ENCODE measurements at places on chromosomes 6 and 20. TPM values are rescaled to one million over a fixed set of nuclear protein-coding genes. Genes with fewer than 3 reads are reported as not detected.

- no peaks in the 10 kb centered on the region for H3K27me3 ChIP-seq
- H3K4me3 ChIP-seq: no peak overlapping the region
- peak; percentile 46 for DNase-seq
- H3K27ac ChIP-seq: no peak overlapping the region
Measured at GRCh38 chr20:47464380-47465101, 37.1 kb upstream of the NCOA3 start.

DNA sequence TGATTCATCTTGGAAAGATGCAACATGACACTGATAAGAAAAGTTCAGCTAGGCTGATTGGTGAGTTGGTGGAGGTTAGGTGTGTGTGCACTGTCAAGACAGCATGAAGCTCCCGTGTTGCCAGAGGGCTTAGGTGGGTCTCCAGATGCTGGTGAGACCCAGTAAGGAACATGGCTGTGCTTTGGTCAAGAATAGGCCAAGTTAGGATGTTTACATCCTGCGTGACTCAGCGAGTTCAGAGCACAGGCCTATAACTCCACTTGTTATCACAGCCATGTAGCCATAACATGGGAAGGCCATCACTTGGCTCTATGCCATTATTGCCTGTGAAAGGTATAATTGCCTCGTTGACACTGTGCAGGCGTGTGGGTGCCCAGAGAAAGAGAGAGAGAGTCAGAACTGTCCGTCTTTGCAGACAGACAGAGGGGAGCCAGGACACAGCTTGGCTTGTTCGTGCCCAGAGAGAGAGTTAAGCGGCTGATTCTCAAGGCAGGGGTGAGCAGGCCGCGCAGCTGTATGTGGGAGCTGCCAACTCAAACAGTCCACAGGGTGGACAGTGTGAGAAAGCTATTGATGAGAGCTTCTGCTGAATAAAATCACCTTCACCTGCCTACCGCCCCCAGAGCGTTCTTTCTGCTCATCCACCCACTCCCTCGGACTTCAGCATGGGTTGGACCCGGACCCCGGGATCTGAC lies 43.5 kb downstream of the OR2B6 start:
- no peaks in the 10 kb centered on the region for H3K4me1 ChIP-seq
- no peaks in the 10 kb centered on the region for H3K36me3 ChIP-seq
- no peaks in the 10 kb centered on the region for H3K27me3 ChIP-seq
- DNase-seq: no peak
- no peak overlapping the region for H3K27ac ChIP-seq

Gene SDCBP2
- not detected for total RNA-seq

GRCh38 chr6:62391358-62391757 lies 105.3 kb upstream of the KHDRBS2 start:
- no peak for DNase-seq
- no peaks in the 10 kb centered on the region for H3K4me1 ChIP-seq
- H3K27me3 ChIP-seq: no peaks in the 10 kb centered on the region
- H3K36me3 ChIP-seq: no peaks in the 10 kb centered on the region
- H3K27ac ChIP-seq: no peak overlapping the region

Gene PCNA
- total RNA-seq: 185 TPM

Gene TSHZ2
- total RNA-seq: 0.11 TPM

Gene PRDM13
- not detected for total RNA-seq

DNA sequence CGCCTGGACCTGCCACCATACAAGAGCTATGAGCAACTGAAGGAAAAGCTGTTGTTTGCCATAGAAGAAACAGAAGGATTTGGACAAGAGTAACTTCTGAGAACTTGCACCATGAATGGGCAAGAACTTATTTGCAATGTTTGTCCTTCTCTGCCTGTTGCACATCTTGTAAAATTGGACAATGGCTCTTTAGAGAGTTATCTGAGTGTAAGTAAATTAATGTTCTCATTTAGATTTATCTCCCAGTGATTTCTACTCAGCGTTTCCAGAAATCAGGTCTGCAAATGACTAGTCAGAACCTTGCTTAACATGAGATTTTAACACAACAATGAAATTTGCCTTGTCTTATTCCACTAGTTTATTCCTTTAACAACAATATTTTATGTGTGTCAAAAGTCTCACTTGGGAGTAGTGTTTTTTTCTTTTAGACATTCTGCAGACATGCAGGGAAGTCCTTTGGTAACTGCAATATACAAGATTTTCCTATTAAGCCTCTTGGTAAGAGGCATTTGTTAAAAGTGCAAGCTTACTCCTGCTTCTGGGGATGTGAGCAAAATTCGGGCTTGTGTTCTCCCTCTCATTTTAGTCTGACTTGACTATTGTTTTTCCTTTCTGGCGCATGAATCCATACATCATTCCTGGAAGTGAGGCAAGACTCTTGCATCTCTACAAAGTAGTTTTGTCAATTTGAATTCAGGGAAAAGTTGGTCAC lies 8.4 kb upstream of the DYNLRB1 start:
- no peak overlapping the region for H3K27ac ChIP-seq
- H3K36me3 ChIP-seq: peaks cover 8% of the 10 kb centered on the region
- H3K27me3 ChIP-seq: no peaks in the 10 kb centered on the region
- no peak overlapping the region for H3K4me3 ChIP-seq
- H3K4me1 ChIP-seq: no peaks in the 10 kb centered on the region

Gene HDGFL1
- total RNA-seq: not detected

DNA sequence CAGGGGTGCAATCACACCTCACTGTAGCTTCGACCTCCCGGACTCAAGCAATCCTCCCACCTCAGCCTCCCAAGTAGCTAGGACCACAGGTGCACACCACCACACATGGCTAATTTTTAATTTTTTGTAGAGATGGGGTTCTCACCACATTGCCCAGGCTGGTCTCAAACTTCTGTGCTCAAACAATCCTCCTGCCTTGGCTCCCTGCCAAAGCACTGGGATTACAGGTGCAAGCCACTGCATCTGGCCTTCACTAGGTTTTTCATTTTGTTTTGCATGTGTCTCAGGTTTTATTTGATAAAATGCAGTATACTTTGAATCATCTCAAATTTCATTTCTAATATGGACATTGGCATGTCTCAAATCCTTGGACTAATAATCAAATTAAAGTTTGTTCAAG lies 98.7 kb downstream of the SLC16A10 start:
- DNase-seq: no peak
- H3K36me3 ChIP-seq: no peaks in the 10 kb centered on the region
- H3K27me3 ChIP-seq: no peaks in the 10 kb centered on the region
- H3K4me1 ChIP-seq: no peaks in the 10 kb centered on the region
- H3K4me3 ChIP-seq: no peak overlapping the region

- H3K4me1 ChIP-seq: peaks cover 4% of the 10 kb centered on the region
- no peak overlapping the region for H3K4me3 ChIP-seq
- no peaks in the 10 kb centered on the region for H3K36me3 ChIP-seq
- DNase-seq: no peak
- no peaks in the 10 kb centered on the region for H3K27me3 ChIP-seq
Measured at GRCh38 chr20:59729506-59729905, 125.2 kb downstream of the PHACTR3 start.
